ENCODE measurements at places on chromosomes 7 and 10.

DNA sequence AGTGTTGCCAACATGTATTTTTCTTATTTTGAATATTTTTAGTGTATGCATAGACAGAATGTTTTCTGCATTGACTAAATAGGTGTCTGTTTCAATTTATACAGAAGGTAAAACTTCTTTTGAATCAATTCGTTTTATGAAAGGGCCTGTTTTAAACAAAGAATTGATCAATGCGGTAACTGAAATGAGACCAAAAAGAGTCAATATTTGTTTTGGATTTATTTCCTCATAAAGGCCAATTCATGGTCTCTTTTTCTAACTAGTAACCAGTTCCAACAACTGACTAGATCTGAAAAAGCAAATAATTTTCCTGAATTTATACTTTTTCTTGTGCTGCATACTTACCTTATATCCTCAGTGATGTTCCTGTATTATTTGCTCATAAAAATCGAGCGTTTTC lies 320.5 kb downstream of the DGKB start:
- DNase-seq, result no peak

GRCh38 chr7:156524818-156525597 lies 115.6 kb upstream of the RNF32 start:
- no peak for DNase-seq

DNA sequence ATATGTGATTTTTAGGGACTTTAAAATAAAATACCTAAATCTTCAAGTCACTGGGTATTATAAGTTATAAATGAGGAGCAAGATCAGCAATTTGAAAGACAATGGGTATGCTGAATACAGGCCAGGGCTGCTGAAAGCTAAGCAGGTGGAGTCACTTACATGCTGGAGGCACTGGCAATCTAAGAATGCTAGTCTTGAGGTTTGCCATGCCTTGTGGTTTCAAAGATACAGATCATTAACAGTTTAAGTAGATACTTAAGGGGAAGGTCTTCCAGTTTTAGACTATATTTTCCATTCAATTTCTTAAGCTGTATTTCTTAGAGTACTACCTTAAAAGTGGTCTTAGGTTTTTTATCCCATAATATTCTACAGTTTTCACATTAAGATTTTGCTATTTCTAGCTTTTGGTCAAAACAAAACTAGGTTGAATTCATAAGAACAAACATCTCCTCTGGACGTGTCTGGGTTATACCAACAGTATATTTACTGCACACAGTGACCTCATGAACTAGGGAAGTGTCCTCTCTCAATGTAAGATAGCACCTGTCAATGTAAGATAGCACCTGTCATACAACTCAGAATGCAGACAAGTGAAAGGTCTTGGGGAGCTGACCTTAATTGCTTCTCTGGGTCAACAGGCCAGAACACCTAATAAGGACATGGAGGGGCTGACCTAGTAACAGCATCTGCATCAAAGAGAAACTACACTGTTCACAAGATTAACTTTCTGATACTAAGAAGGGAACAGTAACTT lies 2.0 kb downstream of the SRI start:
- DNase-seq, result no peak

- DNase-seq, result no peak
Measured at GRCh38 chr10:50470345-50470744, 153.4 kb downstream of the SGMS1 start.

DNA sequence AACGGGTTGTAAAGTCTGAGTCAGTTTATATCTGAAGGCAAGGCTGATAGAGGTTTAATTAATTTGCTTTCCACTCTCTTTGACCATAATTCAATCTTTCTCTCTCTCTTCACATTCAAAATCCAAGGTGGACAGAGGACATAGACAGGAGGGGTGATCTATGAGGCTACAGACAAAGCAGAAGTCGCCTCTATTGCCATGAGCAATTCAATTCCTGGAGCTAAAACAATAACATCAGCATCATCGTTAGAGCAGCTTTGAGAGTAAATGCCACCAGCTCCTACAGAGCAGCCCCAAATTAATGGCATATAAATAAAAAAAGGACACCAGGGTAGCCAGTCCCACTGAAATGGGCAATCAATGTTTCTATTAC lies 93.2 kb downstream of the DGKI start:
- no peak for DNase-seq

Measured in activated naive CD8-positive, alpha-beta T cell treated with anti-CD3 and anti-CD28 coated beads for 36 hours (primary cell).